Muscle of leg (tissue), 16 donors: ENCODE measurements at places on chromosomes 5 and 9. TPM values are rescaled to one million over a fixed set of nuclear protein-coding genes. Genes with fewer than 3 reads are reported as not detected.

DNA sequence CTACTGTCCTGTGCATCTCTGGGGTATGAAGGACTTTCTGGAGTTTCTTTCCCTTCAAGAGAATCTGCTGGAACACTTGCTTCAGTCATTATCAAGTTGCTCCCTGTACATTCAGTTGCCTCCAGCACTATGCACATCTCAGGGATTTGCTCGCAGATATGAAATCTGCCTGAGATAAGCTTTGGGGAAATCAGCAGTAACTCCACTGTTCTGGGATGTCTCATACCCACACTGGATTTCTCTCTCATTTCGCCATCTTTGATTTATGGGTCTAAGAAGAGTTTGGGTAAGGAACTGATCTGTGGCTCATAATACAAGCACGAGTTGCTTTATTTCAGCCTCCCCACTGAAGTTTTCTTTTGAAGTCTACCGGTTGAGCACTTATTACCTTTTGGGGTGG lies 585.6 kb downstream of the PSAT1 start:
- no peaks in the 10 kb centered on the region for H3K27me3 ChIP-seq
- DNase-seq, result no peak
- H3K36me3 ChIP-seq, result no peaks in the 10 kb centered on the region
- H3K4me3 ChIP-seq, result no peak overlapping the region
- H3K4me1 ChIP-seq, result no peaks in the 10 kb centered on the region

- peak; percentile 38 for DNase-seq
- H3K27me3 ChIP-seq, result no peaks in the 10 kb centered on the region
- H3K4me3 ChIP-seq, result no peak overlapping the region
Measured at GRCh38 chr9:117825609-117826347, 121.6 kb downstream of the TLR4 start.

DNA sequence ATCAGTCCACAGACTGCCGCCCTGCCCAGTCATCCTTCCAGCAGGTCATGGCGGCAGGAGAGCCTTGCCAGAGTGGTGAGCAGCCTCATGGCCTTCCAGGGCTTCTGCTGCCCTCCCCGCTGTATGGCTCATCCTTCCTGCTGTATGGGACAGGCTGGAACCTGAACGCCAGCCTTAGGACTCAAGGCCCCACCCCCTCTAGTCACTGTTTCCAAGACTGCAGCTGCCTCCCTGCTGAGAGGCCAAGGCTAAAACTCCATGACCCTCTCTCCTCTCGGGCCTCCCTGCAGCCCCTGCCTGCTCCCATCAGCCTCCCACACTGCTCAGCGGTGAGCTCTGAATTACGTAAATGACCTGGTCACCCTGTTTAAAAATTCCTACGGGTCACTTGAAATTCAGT lies 227.5 kb downstream of the AGTPBP1 start:
- H3K4me1 ChIP-seq, result peaks cover 7% of the 10 kb centered on the region
- peak; percentile 36 for DNase-seq
- H3K27ac ChIP-seq, result no peak overlapping the region
- H3K36me3 ChIP-seq, result no peaks in the 10 kb centered on the region
- no peak overlapping the region for H3K4me3 ChIP-seq
- H3K27me3 ChIP-seq, result peaks cover 7% of the 10 kb centered on the region

NSD1 gene
- polyA plus RNA-seq, result 44.1 TPM

DNA sequence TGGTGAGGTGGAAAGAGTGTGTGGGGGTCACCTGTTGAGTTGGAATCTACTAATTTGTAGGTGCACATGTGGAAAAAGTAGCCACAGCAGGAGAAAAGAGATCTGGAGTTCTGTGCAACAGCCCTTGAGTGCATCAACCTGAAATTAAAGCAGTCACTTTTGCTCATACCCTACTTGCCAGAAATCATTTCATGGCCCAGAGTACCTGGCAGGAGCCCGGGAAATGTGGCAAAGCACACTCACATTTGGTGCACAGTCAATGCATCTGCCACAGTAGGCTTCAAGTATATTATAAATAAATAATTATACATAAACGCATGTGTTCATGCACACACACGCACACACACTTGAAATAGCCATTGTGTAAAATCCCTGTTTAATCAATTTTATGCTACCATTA lies 203.0 kb downstream of the ICE1 start:
- H3K4me3 ChIP-seq, result no peak overlapping the region
- H3K27me3 ChIP-seq, result no peaks in the 10 kb centered on the region
- H3K27ac ChIP-seq, result no peak overlapping the region
- no peak for DNase-seq
- H3K4me1 ChIP-seq, result no peaks in the 10 kb centered on the region
- H3K36me3 ChIP-seq, result no peaks in the 10 kb centered on the region

- H3K27ac ChIP-seq, result no peak overlapping the region
- DNase-seq, result no peak
- no peak overlapping the region for H3K4me3 ChIP-seq
- no peaks in the 10 kb centered on the region for H3K4me1 ChIP-seq
- no peaks in the 10 kb centered on the region for H3K36me3 ChIP-seq
Measured at GRCh38 chr5:26295541-26295940, 742.8 kb downstream of the CDH9 start.

POU4F3 gene
- not detected for polyA plus RNA-seq
